ENCODE measurements at places on chromosomes 6 and 20. TPM values are rescaled to one million over a fixed set of nuclear protein-coding genes. Genes with fewer than 3 reads are reported as not detected.

DAAM2 gene
- 20.1 TPM for total RNA-seq

CST5 gene
- not detected for total RNA-seq

PROKR2 gene
- total RNA-seq: not detected

HINT3 gene
- 47.3 TPM for total RNA-seq

ARMH2 gene
- not detected for total RNA-seq

ZSCAN16 gene
- 1.2 TPM for total RNA-seq

PLCG1 gene
- total RNA-seq: 86.9 TPM

LTA gene
- total RNA-seq: not detected

MCHR2 gene
- not detected for total RNA-seq

KCNG1 gene
- 0.48 TPM for total RNA-seq
